ENCODE measurements at places on chromosomes 11 and 22. TPM values are rescaled to one million over a fixed set of nuclear protein-coding genes. Genes with fewer than 3 reads are reported as not detected.

DNA sequence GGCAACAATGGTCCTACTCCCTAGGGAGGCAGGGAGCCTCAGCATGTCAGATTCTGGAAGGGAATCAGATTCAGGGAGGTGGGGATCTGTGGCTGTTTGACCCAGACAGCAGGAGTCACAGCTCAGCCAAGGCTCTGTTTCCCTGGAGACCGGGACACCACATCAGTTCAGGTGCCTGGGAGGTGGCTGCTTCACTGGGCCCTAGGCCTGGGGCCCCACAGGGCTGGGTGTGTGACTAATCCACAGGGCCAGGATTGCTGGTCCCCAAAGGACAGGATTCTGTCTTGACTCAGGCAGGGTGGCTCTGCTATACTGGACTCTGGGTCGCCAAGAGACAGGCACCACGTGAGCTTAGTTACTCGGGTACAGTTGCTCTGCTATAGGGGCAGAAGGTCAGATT lies 3.5 kb upstream of the OR5AN1 start:
- no peak for DNase-seq

GRCh38 chr11:68215087-68215445 lies 2.0 kb upstream of the KMT5B start:
- DNase-seq = no peak

DNA sequence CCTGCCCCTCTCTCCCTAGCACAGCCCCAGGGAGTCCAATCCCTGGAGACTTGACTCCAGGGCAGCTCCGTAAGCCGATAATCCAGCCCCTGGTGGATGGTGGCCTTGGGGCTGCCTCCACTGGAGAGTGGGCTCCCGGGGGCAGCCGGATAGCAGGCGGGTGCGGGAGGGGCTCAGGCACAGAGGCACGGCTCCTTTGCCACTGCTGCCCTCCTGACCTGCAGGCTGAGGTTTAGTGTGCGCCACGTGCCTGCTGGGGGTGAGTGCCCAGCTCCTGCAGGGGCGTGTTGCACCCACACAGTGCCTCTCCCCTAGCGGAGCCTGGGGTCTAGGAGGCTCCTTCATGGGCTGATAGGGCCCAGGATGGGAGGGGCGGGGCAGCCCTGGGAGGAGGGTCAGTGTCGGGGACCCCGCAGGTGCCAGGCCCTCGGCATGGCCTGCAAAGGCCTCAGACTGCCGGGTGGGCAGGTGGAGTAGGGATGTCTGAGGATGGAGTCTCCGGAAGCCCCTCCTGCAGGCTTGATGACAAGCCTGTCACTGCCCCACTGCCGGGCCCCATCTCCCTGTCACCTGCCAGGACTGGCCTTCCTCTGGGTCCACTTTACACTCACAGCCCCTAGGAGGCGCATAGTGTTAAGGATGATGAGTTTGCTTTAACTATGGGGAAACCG lies 5.6 kb downstream of the DUSP8 start:
- no peak for DNase-seq

DNA sequence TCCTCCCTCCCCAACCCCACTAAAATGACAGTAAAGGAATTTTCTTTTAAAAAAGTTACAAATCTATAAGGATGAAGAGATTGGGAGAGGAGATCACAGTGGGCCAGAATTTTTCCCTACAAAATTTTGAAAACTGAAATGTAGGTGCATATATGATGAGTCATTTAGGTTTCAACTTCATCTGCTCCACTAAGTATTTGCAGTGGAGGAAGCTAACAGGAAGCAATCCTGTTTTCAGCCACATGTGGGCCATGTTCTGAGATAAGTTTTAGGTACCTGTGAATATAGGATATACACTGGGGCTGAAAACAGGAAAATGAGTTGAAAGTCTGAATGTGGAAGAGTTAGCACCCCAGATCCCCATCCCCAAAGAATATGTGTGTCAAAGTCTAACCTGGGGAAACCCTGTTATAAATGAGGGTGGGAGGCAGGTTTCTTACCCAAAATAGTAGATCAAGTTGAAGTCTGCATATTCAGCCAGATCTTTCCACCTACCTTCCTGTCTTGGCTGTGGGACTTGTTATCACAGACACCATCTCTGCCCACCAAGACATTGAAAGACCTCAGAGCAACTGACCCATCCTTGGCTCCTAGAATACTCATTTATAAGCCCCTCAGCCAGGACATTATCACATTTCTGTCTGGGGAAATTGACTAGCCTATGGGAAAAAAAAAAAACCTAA lies 87.3 kb downstream of the PACS1 start:
- DNase-seq = peak; percentile 27

DNA sequence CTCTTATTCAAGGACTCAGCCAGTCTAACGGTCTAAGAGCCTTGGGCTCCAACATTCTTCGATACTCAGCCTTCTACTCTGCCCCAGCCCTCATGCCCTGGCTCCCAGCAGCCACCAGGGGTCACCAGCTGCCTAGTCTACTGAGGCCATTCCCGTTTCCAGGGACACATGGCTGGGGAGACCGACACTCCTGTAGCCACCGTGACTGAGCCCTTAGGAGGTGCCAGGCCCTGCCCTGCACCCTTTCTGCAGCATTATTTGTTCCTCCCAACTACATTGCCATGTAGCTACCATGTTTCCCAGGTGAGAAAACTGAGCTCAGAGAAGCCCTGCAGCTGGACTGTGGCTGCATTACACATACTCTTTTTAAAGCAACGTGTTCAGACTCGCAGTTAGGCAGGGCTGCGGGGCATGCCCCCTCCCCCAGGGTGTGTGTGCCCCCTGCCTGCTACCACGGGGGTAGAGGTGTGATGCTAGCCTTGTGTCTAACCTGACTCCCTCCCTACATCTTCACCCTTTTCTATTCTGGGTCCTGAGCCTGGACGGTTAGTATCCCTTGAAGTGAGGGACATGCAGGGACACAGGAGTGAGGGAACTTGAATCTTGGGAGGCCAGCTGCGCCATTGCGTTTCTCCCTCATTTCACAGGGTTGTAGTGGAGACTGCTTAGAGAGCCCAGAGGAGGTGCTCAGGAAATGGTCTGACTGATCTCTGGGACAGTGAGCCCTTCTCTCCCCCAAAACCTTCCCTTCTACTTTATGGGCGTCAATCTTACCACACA lies 17.5 kb downstream of the ATG16L2 start:
- peak; percentile 76 for DNase-seq

DNA sequence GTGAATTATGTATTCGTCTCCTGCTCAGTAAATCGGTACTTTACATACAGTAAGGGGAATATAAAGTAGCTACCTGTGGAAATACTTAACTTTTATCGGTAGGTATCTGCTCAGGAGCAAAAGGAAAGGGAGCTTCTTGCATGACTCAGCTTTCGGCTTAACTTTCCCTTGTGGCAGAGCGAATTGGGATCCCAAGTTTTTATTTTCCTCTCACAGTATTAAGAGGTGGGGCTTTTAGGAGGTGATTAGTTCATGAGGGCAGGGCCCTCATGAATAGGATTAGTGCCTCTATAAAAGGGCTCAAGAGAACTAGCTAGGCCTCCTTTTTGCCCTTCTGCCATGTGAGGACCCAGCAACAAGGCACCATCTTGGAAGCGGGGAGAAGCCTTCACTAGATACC lies 18.7 kb downstream of the RCN1 start:
- DNase-seq = peak; percentile 84

DNA sequence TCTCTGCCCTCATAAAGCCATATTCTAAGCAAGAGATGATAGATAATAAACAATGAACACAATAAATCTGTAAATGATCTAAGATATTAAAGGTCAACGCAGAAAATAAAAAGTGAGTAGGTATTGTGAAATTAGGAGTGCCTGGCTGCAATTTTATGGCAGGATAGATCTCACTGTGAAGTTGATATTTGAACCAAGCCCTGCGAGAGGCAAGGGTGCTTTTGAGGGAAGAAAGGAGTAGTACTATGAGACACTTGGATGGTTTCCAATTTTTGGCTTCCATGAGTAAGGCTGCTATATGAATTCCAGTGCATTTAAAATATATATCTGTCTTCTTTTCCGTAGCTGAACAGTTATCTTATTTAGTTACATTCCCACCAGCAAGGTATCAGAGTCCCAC lies 720.0 kb upstream of the CNTN5 start:
- DNase-seq = peak; percentile 3

- peak; percentile 36 for DNase-seq
Observed at GRCh38 chr11:130163346-130164220, 4.0 kb downstream of the ST14 start.

DNA sequence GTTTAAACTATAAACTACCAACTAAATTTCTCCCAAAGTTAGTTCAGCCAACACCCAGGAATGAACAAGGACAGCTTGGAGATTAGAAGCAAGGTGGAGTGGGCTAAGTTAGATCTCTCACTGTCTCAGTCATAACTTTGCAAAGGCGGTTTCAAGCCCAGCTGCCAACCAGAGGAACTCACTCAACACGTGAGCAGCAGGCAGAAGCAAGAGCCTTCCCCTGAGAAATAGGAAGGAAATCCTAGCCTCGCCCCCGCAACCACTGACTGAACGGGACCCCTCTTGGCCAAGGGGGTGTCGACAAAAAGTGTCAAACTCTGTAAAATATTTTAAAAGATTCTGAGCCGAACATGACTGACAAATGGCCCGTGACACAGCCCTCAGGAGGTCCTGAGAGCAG lies 4.4 kb upstream of the KRTAP5-9 start:
- DNase-seq = no peak

GRCh38 chr22:29703569-29704195 lies 16.1 kb upstream of the CABP7 start:
- no peak for DNase-seq

Gene IGLL5
- not detected for total RNA-seq

Gene PTPRCAP
- 0.20 TPM for total RNA-seq

Gene PIWIL4
- 0.71 TPM for total RNA-seq

Gene ASPHD2
- total RNA-seq = 3.8 TPM

Gene PAMR1
- total RNA-seq = not detected

Gene BTBD18
- not detected for total RNA-seq

All from M059J (cell line).